Esophagus muscularis mucosa (tissue), 4 donors: ENCODE measurements at places on chromosomes 2 and 18. TPM values are rescaled to one million over a fixed set of nuclear protein-coding genes. Genes with fewer than 3 reads are reported as not detected.

The RPE gene
- 37.0 TPM for total RNA-seq

The KYNU gene
- 9.4 TPM for total RNA-seq

The NRP2 gene
- 195 TPM for total RNA-seq

The CAPN10 gene
- 16.7 TPM for total RNA-seq

The IL36A gene
- total RNA-seq: not detected

The NGEF gene
- not detected for total RNA-seq

The TFPI gene
- 74.2 TPM for total RNA-seq

DNA sequence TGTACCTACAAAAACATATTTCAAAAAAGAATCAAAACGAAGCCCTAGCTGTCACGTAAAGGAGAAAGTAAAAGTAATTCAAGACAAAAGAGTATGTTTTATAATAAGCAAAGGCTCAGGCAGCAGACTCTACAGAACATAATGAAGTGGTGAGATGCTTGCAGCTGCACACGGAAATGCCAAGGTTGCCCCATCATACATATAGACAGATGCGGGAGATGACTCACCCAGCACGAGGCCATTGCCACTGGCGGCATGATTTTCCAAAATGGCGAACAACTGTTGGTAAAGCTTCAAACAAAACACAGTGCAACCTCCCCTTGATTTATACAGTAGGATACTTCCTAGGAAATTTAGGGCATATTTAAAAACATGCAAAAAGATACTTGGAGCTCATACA lies 26.0 kb upstream of the C1QL2 start:
- no peak for DNase-seq
- no peak overlapping the region for H3K27ac ChIP-seq
- H3K4me1 ChIP-seq: no peaks in the 10 kb centered on the region
- H3K4me3 ChIP-seq: no peak overlapping the region
- no peaks in the 10 kb centered on the region for H3K36me3 ChIP-seq

DNA sequence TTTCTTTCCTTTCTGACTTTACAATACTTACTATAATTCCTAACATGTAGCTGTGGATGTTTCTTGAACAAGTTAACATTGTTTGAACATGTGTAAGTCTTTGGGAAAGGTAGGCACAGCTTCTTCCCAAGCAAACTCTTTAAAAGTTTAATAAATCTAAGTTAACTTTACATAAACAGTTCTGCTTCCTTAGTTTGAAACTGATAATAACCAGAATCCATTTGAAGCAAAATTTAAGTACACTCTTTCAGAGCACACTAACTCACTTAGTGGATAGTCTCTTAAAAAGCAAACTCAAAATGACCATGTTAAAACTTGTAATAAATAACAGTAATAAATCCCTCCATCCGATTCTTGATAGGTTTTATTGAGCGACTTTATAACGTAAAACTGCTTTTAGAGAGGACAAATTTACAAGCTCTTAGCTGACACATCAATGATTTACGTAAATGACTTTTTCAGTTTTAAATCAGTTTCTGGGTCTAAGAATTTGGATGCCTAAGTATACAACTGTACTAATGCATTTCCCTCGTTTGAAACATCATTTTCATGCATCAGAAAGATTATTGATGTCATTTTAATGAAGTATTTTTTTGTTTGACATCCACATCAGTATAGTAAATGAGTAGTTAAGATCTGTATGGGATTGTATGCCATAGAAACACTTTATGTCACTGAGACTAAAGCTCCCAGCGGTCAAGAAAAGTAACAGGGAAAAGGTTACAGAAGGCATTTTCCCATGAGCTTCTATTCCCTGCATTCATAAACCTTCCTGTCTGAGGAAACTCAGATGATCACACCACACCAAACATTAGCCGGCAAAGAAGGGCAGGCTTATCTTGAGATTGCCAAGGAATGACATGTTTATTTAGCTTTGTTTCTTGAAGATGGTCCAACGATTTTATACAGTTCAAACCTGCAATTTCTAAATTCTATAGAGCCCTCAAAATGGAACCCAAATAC lies 67.5 kb downstream of the PDE1A start:
- no peak overlapping the region for H3K4me3 ChIP-seq
- no peaks in the 10 kb centered on the region for H3K36me3 ChIP-seq
- H3K27ac ChIP-seq: peak overlapping the region; percentile 67
- no peaks in the 10 kb centered on the region for H3K27me3 ChIP-seq
- no peaks in the 10 kb centered on the region for H3K4me1 ChIP-seq

DNA sequence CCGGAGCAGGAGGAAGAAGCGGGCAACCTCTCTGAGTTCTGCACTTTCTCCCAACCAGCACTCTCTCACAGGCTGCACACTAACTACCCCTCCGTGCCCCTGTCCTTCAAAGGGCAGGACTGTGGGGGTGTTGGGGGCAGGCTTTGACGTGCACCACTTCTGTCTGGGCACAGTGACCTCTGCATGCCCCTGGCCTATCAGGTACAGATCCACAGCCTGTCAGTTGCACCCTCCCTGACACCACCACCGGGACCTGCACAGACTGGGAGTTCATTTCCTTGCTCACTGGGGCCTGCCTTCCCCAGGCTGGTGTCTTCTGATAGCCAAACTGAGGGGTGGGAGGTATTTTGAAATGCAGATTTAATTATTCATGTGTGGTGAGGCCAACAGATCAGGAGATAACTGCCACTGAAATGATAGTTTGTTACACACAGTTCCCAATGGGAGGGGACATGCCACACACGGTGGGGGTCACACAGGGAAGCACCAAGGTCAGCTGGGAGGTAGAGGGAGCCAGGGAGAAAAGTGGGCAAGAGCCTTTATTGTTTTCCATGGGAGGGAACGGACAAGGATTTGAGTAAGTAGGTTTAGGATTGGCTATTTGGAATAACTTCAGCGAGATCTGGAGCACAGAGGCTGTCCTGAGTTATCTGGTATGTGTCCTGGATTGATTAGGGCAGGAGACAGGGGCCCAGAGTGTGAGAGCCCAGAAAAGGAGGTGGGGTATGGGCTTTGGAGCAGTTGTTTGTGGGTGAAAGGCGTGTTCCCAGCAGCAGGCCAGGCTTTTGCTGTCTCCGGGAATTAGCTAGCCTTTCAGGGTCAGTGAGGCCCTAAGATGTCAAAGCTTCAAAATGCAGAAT lies 251.6 kb downstream of the AFF3 start:
- no peak overlapping the region for H3K4me3 ChIP-seq
- H3K27ac ChIP-seq: no peak overlapping the region
- no peaks in the 10 kb centered on the region for H3K4me1 ChIP-seq
- H3K36me3 ChIP-seq: no peaks in the 10 kb centered on the region

DNA sequence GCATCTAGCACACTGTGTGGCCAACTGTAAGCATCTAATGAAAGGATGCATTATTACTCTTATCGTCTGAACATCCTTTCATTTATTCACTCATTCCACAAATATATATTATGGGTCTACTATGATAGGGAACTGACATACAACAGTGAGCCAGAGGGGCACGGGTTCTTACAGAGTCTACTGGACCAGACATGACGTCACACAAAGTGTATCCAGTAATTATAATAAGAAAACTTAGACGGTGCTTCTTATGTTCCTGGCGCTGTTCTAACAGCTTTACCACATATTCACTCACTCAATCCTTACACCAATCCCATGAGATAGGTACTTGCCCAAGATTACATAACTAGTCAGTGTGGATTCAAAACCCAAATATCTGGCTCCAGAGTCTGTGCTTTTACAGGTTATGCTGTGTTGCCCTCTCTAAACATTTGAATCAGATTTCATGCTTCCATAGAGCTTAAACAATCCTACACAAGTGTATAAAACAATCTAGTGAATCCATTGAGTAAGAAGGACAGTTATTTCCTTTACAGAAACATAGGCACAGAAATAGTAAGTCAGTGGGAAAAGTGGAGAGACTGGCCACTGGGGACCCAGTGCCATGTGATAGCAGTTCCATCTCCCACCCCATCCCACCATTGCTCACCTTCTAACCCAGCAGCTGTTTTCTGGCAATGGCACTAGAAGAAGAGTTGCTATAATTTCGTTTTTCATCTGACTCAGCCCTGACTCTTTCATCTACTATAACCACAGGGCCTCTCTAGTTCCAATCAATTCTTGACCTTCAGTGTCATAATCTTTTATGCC lies 24.2 kb upstream of the ARL5A start:
- H3K4me3 ChIP-seq: no peak overlapping the region
- no peak for DNase-seq
- no peak overlapping the region for H3K27ac ChIP-seq
- H3K27me3 ChIP-seq: no peaks in the 10 kb centered on the region
- no peaks in the 10 kb centered on the region for H3K4me1 ChIP-seq

- H3K36me3 ChIP-seq: peaks cover 67% of the 10 kb centered on the region
- H3K27me3 ChIP-seq: no peaks in the 10 kb centered on the region
- H3K27ac ChIP-seq: peak overlapping the region; percentile 29
- no peak overlapping the region for H3K4me3 ChIP-seq
- DNase-seq: no peak
- peaks cover 74% of the 10 kb centered on the region for H3K4me1 ChIP-seq
These were observed 81.5 kb upstream of the EML6 start for GRCh38 chr2:54641988-54642387.

- H3K4me1 ChIP-seq: peaks cover 33% of the 10 kb centered on the region
- peak overlapping the region; percentile 28 for H3K27ac ChIP-seq
- H3K4me3 ChIP-seq: no peak overlapping the region
- no peaks in the 10 kb centered on the region for H3K36me3 ChIP-seq
- DNase-seq: no peak
These were observed 17.7 kb upstream of the CYP1B1 start for GRCh38 chr2:38093527-38094165.

GRCh38 chr2:28359222-28360057 lies 33.2 kb upstream of the FOSL2 start:
- no peaks in the 10 kb centered on the region for H3K36me3 ChIP-seq
- H3K27me3 ChIP-seq: no peaks in the 10 kb centered on the region
- DNase-seq: no peak
- peaks cover 20% of the 10 kb centered on the region for H3K4me1 ChIP-seq
- no peak overlapping the region for H3K27ac ChIP-seq
- H3K4me3 ChIP-seq: no peak overlapping the region

DNA sequence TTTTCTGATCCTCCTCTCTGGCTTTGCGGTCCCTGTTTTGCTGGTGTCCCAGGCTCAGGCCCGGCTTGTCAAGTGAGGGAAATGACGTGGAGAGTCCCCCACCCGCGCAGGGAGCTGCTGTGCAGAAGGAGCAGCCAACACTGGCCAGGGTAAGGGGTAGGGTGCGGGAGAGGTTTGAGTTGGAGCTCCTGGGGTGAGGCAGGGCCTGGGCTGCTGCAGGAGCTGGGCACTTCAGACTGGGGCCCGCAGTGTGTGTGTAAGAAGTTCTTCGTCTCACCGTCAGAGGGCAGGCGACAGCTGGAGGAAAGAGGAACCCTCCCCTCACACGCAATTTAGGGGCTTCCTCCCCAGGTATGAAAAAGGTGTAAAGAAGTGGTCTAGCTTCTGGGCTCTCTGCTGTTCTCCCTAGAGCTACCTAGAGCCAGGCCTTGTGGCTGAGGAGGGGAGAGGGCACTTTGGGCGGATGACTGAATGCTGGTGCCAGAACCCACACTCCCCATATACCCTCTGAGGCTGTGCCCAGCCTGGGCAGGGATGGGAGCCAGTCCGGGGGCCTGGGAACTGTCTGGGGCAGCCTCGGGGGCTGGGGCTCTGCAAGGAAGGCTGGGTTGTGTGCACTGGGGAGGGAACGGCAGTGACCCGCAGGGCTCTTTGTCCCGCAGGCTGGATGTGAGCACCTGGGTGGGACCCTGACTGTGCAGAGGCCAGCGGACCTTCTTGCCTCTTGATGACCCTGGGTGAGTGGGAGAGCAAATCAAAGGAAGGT lies 11.8 kb downstream of the CELF4 start:
- H3K27ac ChIP-seq: no peak overlapping the region
- no peaks in the 10 kb centered on the region for H3K4me1 ChIP-seq
- DNase-seq: no peak
- H3K27me3 ChIP-seq: no peaks in the 10 kb centered on the region

DNA sequence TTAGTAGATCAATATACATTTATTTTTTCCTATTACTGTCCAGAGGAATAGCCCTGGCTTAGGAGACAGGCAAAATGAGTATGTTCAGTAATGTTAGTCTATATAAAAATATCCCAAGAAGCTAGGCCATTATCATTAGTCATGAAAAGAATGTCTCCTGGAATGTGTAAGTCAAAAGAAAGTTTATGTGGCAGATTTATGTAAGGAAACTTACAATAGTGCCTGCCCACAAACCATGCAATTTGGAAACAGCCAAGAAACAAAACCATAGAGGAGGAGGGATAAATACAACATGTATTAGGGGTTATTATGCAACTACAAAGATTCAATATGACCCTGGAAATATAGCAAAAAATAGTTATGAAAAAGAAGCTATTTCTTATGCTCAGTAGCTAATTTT lies 96.3 kb downstream of the NOL4 start:
- H3K4me1 ChIP-seq: no peaks in the 10 kb centered on the region
- H3K4me3 ChIP-seq: no peak overlapping the region

- no peak overlapping the region for H3K27ac ChIP-seq
- H3K4me3 ChIP-seq: no peak overlapping the region
- peak; percentile 50 for DNase-seq
- peaks cover 5% of the 10 kb centered on the region for H3K4me1 ChIP-seq
- H3K27me3 ChIP-seq: no peaks in the 10 kb centered on the region
These were observed 24.8 kb upstream of the RBM44 start for GRCh38 chr2:237773826-237774225.
